ENCODE measurements at places on chromosomes 4 and X.

GRCh38 chrX:1354036-1355019 lies 17.7 kb downstream of the IL3RA start:
- DNase-seq = no peak

DNA sequence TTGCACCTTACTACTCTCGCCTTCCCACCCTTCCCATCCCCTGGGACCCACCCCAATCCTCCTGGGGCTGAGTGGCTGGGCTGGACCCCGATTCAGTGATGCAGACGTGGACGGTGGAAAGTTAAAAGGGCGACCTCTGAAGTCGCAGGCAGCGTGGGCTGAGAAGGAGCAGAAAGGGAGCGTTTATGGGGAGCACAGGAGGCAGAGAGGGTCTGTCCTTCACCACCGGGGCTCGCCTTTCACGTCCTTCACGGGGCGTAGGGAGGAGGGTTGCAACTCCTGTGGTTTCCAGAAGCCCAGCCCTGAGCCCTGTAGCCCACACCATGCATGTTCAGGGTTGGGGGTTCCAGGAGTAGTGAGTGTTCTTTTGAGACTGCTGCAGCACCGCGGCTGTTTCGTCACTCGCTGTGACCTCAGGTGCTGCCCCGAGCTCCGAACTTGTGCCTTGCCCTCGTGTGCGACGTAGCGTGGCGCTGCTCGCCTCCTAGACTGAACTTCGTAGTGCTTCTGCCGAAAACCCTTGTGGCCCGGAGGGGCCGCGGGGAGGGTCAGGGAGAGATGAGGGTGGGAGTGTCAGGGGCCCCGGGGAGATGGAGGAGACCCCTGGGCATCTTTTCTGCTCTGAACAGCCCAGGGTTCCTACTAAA lies 1.6 kb downstream of the NHS start:
- no peak for DNase-seq

DNA sequence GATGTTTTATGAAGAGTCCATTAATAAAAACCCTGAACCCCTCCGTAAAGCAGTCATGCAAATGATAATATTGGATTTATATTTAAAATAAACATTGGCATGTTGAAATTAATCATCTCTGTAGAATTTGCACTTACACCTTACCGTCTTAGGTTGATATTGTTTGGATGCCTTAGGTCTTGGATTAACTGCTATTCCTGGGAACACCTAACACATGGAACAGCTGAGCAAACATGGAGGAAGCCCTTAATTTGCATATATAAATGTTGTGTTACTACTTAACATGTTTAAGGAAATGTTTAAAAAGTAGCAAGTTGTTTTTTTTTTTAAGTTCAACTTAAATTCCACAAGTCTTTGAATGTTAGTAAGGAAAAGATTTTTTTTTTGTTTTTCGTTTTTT lies 62.5 kb downstream of the NSD2 start:
- DNase-seq = no peak

GRCh38 chr4:16050669-16051068 lies 33.2 kb downstream of the PROM1 start:
- no peak for DNase-seq

GRCh38 chrX:6989858-6990257 lies 157.7 kb upstream of the STS start:
- no peak for DNase-seq

- DNase-seq = no peak
Measured at GRCh38 chr4:108272046-108272445, 103.3 kb upstream of the LEF1 start.

- no peak for DNase-seq
Measured at GRCh38 chr4:146333187-146333894, 119.0 kb downstream of the REELD1 start.

DNA sequence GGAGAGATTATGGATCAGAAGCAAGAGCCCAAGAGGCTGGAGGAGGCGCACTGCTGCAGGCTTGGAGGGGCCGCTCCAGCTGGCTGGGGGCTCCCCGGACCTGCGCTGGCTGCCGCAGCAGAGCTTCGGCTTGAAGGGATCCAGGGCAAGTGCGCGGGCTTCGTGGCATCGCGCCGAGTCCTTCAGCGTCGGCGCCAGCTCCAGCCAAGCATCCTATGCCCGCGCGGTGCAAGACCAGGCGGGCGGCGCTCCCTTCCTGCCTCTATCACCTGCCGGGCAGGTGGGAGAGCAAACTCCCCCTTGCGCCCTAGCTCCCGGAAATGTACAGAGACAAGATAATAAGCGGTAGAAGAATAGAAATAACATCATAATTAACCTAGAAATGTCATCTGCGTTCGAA lies 10.5 kb upstream of the UCP1 start:
- no peak for DNase-seq

DNA sequence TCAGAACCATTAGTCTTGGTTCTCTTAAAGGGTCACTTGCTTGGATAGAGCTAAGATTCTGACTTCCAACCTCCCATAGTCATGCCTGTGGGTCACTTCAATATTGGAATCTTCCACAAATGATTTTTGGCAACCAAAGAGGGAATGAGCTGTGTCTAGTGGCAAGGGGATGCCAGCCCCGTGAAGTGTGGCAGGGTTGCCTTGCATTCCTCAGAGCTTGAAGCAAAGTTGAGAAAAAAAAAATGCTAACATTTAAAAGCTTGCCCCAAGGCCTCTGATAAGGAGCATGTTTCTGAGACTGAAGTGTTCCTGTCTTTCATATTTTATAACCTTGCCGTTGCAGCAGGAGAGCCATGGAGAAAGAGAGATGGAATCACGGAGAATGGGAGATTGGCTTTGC lies 120.2 kb downstream of the PAPSS1 start:
- no peak for DNase-seq

- no peak for DNase-seq
Measured at GRCh38 chrX:83845397-83845796, 15.5 kb upstream of the CYLC1 start.
